NCI-H187 treated with DMSO at 0.1 percent for 48 hours (cell line): ENCODE measurements at places on chromosomes 16 and 17.

- DNase-seq: no peak
Observed at GRCh38 chr17:34118564-34118963, 136.5 kb upstream of the CCL2 start.

DNA sequence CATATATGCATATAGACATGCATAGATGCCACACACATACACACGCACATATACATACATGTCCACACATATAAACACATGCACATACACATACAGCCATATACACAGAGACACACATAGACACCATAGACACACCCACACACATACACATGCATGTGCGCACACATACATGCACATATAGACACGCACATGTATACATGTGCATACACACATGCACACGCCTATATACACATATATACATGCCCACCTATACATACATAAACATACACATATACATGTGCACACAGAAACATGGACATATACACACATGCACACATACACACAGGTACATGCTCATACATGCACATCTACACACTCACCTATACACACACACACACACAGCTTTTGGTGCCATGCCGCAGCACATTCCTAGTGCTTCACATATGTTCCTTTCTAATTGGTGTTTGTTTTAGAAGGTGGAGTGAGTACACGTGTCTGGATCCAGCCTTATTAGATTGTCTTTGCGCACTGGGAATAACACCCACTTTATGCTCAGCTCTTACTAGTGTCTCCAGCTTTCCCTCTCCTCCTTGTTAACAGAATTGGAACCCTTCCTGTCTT is 198.0 kb downstream of the RPTOR start:
- no peak for DNase-seq

GRCh38 chr16:71409011-71409775 is 32.7 kb downstream of the TLE7 start:
- no peak for DNase-seq

GRCh38 chr16:81429045-81429521 is 15.5 kb upstream of the CMIP start:
- no peak for DNase-seq

GRCh38 chr17:44919411-44919810 is 4.1 kb upstream of the GFAP start:
- no peak for DNase-seq

DNA sequence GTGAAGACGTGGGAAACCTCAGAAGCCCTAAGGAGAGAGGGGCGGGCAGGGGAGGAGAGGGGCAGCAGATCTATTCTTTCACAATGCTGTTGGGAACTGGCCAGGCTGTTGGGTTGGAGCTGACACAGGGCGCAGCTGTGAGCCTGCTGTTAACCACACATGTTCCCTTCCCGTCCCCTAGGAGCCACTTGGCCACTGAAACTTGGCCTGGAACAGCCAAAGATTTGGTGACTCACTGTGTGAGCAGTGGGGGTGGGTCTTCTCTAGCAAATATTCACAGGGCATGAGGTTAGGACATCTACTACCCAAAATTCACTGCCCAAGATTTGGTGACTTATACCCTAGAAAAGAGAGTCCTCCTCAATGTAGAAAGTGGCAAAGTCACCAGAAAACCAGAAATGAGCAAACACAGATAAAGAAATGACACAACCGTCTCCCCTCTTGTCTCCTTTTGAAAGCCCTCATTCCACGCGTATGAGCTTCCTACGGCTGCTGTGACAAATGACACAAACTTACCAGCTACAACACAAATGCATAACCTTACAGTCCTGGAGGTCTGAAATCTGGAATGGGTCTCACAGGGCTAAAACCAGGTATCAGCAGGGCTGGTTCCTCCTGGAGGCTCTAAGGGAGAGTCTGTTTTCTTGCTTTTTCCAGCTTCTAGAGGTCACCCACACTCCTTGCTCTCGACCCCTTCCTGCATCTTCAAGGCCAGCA is 6.3 kb downstream of the TBC1D16 start:
- no peak for DNase-seq

- DNase-seq: no peak
Observed at GRCh38 chr17:81365148-81365600, 30.1 kb upstream of the BAHCC1 start.

DNA sequence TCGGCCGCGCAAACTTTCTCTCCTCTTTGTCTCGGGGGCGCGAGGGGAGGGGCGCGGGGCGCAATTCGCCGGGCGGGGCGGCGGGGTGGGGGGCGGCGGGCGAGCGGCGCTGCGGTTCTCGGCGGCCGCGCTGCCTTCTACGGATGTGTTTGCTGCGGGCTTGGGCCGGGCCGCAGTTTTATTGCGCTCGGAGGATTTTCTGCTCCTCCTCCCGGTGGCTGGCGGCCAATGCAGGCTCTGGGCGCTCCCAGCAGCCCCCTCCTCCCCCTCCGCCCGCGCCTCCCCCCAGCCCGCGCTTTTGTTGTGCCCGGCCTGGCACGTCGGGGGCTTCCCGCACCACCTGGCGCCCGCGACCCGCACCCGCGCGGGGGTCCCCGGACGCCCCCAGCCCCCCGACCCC is at the start of gene TIMP2:
Gene TIMP2, minus strand, starts transcription at position 154 of the 400 bp plus-strand sequence. CDS start 299 bp downstream, outside the sequence.
- no peak for DNase-seq

- DNase-seq: no peak
Observed at GRCh38 chr17:32943206-32943605, 15.3 kb downstream of the TMEM98 start.

GRCh38 chr17:57671667-57672632 is 73.1 kb downstream of the CCDC182 start:
- peak; percentile 32 for DNase-seq

DNA sequence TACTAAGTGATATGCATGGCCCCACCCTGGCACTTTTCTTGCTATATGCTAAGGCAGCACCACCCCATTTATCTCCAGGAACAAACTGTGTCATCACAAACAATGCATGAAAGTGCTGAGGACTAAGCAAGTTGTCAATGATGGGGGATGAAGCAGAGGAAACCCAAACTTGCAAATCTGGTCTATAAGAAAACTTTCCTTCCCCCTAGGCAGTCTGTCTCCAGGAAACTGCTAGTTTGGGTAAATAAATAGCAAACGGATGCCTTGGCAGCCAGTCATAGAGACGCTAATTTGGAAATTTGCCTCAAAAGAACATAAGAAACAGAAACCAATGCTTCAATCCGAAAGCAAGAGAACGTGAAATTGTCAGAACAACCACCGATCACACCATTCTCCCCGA is 5.6 kb upstream of the HSBP1 start:
- DNase-seq: no peak

DNA sequence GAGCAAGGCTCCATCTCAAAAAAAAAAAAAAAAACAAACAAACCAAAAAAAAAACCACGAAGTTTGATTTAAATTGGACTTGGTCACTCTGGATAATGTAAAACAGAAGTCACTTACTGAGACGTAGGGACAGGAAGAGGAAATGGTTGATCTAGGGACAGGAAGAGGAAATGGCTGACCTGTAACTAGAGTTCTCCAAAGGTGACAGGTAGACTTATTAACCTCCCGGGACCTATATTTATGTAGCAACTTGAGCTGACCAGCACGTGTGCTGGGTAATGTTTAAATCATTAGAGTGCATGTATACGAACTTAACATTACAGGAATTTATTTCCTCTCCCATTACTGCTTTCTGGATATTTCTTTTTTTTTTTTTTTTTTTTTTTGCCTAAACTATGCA is 81.5 kb upstream of the DHX40 start:
- no peak for DNase-seq

DNA sequence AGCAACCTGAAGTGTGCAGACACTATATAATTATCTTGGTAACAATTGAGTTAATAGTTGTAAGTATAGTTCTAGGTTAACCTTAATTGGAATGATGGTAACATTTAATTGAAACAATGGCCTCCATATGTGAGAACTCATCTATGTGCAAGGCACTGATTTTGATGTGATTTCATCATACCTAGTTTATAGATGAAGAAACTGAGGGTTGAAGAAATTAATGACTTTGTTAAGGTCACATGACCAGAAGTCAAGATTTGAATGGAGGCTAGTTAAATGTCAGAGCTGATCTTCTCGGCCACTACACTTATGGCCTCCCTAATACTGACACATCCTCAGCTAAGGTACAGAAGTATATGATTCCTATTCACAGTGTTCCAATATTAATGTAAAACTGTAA is 128.2 kb upstream of the PSMD7 start:
- no peak for DNase-seq

GRCh38 chr17:59634632-59635541 is 15.2 kb downstream of the CLTC start:
- DNase-seq: no peak

DNA sequence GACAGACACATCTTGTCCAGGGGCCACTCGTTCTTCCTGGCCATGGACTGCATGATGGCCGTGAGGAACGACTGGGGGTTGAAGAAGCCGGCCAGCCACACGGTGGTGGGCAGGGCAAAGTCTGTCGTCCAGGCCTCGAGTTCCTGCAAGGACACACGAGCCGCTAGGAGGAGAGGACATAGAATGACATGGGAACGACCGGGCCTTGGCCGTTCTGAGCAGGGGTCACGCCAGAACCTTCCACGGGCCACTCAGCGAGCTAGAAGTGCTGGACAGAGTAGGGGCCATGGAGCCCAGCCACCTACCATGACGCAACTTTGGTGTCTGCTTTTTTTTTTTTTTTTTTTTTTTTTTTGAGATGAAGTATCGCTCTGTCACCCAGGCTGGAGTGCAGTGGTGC is 47.0 kb downstream of the PGS1 start:
- no peak for DNase-seq

DNA sequence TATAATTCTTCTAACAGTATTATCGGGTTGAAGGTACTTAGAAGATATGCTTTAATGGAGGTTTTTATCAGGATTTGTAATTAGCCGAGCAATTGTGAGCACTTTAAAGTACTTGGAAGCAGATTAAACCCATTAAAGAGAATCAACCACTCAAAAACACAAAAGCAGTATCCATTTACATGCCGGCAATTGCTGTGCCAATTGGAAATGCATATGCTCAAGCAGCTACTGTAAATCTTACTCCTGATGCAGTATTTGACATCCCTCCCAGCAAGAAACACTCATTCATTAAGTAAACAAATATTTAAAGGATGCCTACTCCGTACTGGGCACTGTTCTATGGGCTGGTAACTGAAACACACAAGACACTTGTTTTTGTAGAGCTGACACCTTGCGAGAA is 11.4 kb upstream of the CCL1 start:
- peak; percentile 96 for DNase-seq

DNA sequence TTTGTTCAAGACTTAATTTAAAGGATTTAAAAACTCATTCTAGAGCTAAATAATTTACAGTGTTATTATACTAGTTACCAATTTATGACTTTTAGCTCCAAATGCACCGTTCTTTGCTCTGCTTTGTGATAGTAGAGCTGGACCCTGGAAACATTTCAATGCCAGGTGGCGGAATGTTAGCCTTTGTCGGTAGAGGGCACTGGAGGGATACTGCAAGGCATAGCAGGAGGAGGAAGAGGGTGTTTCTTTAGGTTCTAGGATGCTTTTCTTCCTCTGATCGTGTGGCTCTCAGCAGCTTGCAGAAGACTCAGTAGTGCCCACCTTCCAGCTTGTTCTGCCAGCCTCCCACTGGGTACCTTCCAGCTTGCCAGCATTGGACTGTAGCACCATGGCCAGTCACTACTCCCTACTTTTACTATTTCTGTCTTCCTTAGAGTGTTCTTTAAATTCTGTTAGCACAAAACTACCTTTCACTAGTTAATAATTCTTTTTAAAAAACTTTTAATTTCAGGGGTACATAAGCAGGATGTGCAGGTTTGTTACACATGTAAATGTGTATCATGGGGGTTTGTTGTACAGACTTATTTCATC is 325.3 kb downstream of the UTP18 start:
- no peak for DNase-seq
